SK-N-SH treated with all-trans-retinoic acid at 6 μM for 48 hours (cell line): ENCODE measurements at places on chromosomes 1 and 21.

GRCh38 chr21:36990508-36991205 is 15.8 kb upstream of the RIPPLY3 start:
- no peak for ATAC-seq

GRCh38 chr1:169546087-169546995 is 39.9 kb downstream of the F5 start:
- ATAC-seq = peak; percentile 94

DNA sequence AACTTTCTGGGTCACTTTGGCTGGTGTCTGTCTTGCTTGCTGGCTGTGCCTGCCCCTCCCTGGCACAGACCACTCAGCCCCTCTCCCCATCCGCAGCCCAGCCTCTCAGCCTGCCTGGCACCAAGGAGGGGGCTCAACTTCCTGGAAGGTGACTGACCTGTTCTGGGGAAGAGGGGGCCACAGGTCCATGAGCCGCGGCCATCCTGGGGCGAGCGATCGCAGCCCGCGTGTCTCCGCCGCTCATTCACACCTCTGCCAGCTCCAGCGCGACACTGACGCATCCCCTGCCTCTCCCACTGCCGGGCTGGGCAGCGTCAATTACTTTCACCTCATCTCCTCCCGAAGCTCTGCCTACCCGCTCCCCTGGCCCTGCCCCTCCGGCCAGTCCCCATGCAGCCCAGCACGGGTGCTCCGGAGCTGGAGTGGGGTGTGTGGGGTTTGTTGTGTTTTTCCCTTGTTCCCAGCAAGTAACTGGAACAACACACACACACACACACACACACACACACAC is 14.3 kb downstream of the SLC6A9 start:
- ATAC-seq = no peak

- ATAC-seq = peak; percentile 99
Observed at GRCh38 chr1:20411196-20411980, 74.6 kb downstream of the CAMK2N1 start.

- no peak; the same call in 2 of the 3 replicates for ATAC-seq
Observed at GRCh38 chr1:224113545-224113917, 380 bp upstream of the FBXO28 start.

DNA sequence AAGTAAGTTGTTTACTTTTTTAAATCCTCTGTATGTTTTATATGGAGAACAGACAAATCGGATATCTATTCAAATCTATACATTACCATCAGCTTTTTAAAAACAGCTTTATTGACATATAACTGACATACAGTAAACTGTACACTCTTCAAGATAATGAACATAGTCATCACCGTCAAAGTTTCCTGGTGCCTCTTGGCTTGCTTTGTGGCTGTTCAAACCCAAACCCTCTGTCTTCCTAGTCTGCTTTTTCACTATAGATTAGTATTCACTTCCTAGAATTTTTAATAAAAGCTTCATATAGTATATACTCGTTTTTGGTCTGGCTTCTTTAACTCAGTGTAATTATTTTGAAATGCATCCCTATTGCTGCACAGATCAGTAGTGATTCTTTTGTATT is 56.4 kb upstream of the TPTE start:
- no peak for ATAC-seq

- peak; percentile 22 for ATAC-seq
Observed at GRCh38 chr1:32816676-32817158, 441 bp downstream of the YARS1 start.

DNA sequence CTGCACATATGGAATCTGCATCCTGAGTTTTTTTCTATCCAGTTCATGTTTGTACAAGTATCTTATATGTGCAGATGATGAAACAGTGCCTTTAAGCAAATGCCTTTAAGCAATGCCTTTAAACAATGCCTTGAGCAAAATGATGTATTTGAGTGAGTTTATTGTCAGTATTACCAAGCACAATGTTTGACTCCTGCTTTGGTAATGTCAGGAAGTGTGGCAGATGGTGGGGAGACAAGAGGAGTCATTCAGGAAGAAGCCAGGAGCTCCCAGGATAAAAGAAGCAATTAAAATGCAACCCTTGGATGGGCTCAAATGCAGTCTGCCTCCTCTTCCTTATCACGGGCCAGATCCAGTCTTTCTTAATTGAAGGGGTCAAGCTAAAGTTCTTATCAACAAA is 108.7 kb upstream of the KCNJ15 start:
- ATAC-seq = no peak

DNA sequence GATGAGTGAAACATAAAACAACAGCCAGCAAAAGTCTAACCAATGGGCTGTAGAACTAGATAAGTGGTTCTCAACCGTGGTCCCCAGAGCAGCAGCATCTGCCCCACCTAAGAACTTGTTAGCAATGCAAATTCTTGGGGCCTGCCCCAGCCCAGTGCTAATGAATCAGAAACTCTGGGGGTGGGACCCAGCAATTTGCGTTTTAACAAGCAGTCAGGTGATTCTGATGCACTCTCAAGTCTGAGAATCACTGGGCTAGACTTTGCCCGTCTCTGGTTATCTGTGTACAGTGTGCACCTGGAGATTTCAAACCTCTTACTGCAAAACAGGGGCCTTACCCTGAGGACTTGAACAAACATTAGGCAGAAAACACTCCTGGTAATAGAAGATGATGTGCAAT is 66.5 kb downstream of the PLXNA2 start:
- ATAC-seq = no peak

GRCh38 chr1:198856601-198857000 is 217.8 kb downstream of the PTPRC start:
- no peak for ATAC-seq

GRCh38 chr1:86064899-86065298 is 91.7 kb downstream of the COL24A1 start:
- ATAC-seq = no peak

DNA sequence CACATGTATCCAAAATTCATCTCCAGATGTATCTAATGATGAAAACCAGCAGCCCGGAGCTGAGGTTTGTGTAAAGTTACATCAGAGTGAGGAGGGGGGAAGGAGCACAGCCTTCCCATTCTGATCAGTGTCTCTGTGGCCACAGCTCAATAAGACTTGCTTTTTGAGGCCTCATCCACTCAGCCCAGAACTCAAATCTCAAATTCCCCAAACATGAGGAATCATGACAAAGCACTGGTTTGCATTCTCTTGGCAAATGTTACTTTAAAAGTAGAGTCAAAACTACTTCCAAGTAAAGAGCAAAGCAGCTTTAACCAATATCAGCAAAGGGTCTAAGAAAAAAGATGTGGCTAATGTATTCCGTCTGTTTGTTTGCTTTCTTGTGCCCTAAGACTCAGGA is 30.9 kb downstream of the CCN1 start:
- ATAC-seq = peak; percentile 24

- ATAC-seq = no peak
Observed at GRCh38 chr1:119713749-119714456, 2.2 kb downstream of the PHGDH start.

DNA sequence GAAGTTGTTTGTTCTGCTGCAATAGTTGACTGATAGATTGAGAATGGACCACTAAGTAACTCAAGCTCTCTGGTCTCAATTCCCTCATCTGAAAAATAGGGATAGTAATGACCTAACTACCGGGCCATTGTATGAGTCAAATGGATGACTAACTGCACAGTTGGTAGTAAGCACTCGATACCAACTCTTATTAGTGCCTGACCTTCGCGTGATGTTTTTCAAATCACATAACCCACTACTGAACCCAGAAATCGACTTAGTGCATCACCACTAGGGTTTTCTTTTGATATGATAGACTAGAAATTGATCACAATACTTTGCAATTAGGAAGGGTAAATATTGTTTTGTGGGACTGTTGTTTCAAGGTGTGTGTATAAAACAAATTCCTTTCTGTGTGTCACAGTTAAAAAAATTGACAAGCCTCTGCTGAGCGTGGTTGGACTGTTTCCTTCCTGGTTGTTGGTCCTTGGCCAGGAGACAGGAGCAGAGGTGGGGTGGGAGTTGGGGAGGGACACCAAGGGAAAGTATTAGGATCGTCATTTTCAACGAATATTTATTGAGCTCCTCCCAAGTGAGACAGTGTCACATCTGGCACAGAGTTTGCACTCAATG is 54.0 kb upstream of the LRP8 start:
- ATAC-seq = peak; percentile 53; the same call in 2 of the 3 replicates

GRCh38 chr1:231260351-231260750 is 19.3 kb downstream of the GNPAT start:
- no peak for ATAC-seq

GRCh38 chr1:14371771-14372497 is 226.6 kb upstream of the KAZN start:
- no peak for ATAC-seq

GRCh38 chr1:46528297-46528955 is 23.0 kb downstream of the KNCN start:
- ATAC-seq = peak; percentile 9; the same call in 1 of the 3 replicates

DNA sequence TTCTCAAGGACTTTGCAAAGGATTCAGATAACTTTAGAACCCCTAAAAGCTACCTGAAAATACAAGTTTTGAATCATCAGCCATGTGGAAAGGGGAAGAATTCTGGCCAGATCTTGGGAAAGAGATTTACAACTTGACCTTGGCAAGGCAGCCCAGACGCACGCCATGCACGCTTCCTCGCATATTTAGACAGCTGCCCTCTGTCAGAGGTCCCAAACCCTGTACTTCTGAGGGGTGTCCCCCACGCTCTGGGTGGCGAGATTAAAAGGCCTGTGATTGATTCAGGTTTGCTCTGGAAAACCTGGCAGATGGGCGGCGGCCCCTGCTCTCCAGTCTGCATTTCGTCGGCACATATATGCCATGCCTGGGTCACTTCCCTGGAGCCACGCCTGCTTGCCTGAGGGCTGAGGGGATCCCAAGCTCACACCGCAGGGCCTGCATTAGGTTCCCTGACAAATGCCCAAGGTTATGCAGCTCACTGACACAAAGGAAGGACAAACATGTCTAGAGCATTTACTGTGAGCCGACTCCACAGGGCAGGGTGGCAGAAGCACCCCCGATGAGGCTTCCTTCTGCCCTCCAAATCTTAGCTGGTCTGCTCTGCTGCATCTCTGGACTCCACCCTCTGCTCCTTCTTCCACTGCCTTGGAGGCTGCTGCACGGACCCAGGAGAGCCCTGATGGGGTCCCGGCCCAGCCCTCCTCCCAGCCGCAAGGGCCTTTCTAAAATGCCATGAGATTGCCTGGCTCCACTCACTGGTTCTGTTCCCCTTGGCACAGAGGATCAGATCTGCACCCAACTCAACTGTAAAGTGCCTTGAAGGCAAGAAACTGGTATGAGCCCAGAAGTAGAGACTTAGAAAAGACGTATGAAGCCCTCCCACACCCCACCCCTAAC is 103.9 kb downstream of the BCAR3 start:
- ATAC-seq = no peak

- no peak for ATAC-seq
Observed at GRCh38 chr1:1302006-1302430, 5.7 kb downstream of the ACAP3 start.

DNA sequence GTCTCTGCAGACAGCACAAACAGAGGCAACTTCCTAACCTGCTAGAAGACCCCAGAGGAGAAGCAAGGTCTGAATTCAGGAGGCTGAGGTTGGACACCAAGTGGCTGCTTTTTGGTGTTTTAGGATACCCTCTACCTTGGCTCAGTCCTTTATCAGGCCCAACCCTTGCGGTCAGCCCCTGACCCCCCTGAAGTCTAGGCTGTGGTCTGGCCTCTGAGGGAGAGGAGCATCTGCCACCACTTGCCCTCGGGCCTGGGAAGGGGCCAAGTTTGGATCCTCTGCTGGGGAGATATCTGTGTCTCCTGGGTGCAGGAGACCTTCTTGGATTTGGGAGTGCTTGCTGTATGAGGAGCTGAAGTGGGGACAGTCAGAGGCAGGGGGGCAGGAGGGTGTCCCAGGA is 21.0 kb downstream of the EDN2 start:
- no peak for ATAC-seq

- ATAC-seq = no peak
Observed at GRCh38 chr1:106637566-106637965, 418.9 kb upstream of the PRMT6 start.

DNA sequence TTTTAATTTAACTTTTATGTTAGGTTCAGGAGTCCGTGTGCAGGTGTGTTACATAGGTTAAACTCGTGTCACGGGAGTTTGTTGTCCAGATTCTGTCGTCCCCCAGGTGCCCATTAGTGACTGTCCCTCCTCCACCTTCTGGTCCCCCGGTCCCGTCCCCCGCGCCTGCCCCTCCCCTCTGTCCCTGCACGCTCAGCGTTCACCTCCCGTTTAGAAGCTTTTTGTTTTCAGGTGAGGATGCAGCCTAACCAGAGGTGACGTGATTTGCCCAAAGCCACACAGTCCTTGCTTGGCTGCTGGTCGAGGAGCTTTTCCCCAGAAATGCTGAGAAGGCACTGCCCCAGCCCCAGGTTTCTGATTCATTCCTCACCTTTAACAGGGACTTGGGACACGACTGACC is 844 bp downstream of the C1orf146 start:
- no peak for ATAC-seq

GRCh38 chr1:209531006-209531405 is 52.5 kb upstream of the CAMK1G start:
- no peak for ATAC-seq

DNA sequence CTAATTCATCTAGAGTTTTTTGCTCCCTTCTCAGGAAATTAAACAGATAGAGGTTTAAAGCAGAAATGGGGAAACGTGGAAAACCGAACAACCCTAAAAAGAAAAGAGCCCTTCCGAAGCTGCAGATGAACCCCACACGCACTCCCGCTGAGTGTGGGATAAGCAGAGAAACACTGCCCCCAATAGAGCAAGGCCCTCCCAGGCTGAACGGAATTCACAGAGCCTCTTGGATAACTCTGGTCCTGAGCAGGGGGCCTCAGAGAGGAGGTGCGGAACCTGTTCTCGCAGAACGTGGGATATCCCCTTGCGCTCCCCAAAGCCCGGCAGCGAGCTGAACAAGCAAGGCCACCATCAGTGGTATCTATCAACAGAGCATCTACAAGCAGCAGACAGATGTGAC is 44.9 kb downstream of the SSBP3 start:
- ATAC-seq = peak; percentile 41; the same call in 1 of the 3 replicates

GRCh38 chr1:62726011-62726442 is 37.8 kb upstream of the DOCK7 start:
- ATAC-seq = peak; percentile 53

DNA sequence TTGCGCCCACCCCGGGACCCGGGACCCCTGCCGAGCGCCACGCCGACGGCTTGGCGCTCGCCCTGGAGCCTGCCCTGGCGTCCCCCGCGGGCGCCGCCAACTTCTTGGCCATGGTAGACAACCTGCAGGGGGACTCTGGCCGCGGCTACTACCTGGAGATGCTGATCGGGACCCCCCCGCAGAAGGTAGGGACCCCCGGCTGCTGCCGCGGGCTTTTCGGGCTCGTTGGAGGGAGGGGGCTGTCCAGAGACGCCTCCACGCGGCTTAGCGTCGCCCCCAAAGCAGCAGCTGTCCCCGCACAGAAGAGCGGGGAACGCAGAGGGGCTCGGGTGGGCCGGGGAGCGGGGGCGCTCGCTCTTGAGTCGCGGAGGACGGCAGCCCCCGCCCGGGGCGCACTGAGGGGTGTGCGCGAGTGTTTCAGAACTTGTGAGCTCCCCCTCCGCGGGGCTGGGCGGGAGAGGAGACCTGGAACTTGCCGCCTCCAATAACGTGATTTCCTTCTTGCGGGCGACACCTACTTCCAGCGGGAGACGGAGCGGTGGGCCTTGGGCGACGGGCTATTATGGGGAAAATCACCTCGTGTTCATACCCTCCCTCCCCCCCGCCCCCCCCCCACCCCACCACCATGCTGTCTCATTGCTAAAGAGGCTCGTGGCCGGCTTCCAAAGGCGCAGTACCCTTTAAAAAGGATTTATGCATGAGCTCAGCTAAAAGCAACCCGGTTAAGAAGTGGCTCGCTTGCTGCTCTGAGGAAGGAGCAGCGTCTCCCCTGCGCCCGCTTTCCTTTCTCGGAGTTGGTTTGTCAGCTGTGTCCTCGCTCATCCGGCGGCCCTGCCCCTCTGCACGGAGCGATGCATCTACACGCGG is 664 bp downstream of the BACE2 start:
- no peak; the same call in 2 of the 3 replicates for ATAC-seq
